ENCODE measurements at places on chromosomes 13 and 19. TPM values are rescaled to one million over a fixed set of nuclear protein-coding genes. Genes with fewer than 3 reads are reported as not detected.

The METTL21C gene
- not detected for polyA plus RNA-seq

The SIGLEC6 gene
- not detected for polyA plus RNA-seq

The RASAL3 gene
- polyA plus RNA-seq: not detected

The S1PR5 gene
- polyA plus RNA-seq: not detected

The ZNF112 gene
- polyA plus RNA-seq: 15.0 TPM

The RPL21 gene
- 1,224 TPM for polyA plus RNA-seq

The TMEM238 gene
- polyA plus RNA-seq: not detected

The CEACAM8 gene
- not detected for polyA plus RNA-seq

The UNC13A gene
- polyA plus RNA-seq: 7.9 TPM

The LHB gene
- not detected for polyA plus RNA-seq

The PGPEP1 gene
- 10.9 TPM for polyA plus RNA-seq

The ADGRE3 gene
- not detected for polyA plus RNA-seq

The SOHLH2 gene
- polyA plus RNA-seq: 4.7 TPM

The DNAAF3 gene
- polyA plus RNA-seq: 0.38 TPM

The JSRP1 gene
- polyA plus RNA-seq: 1.4 TPM

The DHDH gene
- 1.4 TPM for polyA plus RNA-seq

The GFY gene
- polyA plus RNA-seq: not detected

The KLK2 gene
- polyA plus RNA-seq: not detected

The NCAN gene
- 59.5 TPM for polyA plus RNA-seq

The CRX gene
- not detected for polyA plus RNA-seq

The ETV2 gene
- not detected for polyA plus RNA-seq

The BEST2 gene
- not detected for polyA plus RNA-seq

The CGB8 gene
- not detected for polyA plus RNA-seq

The LRRC4B gene
- 98.9 TPM for polyA plus RNA-seq

The OR10H1 gene
- polyA plus RNA-seq: not detected

The NXNL1 gene
- not detected for polyA plus RNA-seq

The SIX5 gene
- not detected for polyA plus RNA-seq

The POSTN gene
- polyA plus RNA-seq: 1.8 TPM

The FCAR gene
- not detected for polyA plus RNA-seq

The BRCA2 gene
- 0.11 TPM for polyA plus RNA-seq

The ZNF576 gene
- 11.9 TPM for polyA plus RNA-seq

The CGB5 gene
- not detected for polyA plus RNA-seq

The RNF113B gene
- polyA plus RNA-seq: not detected

The CEACAM16 gene
- polyA plus RNA-seq: not detected

The TMEM145 gene
- 30.9 TPM for polyA plus RNA-seq

The MLLT1 gene
- 34.0 TPM for polyA plus RNA-seq

The CCDC169 gene
- 6.9 TPM for polyA plus RNA-seq

The SELENOV gene
- 1.3 TPM for polyA plus RNA-seq

The FXYD3 gene
- not detected for polyA plus RNA-seq

The KASH5 gene
- not detected for polyA plus RNA-seq

The CCNA1 gene
- 13.8 TPM for polyA plus RNA-seq

The ZNF813 gene
- 2.6 TPM for polyA plus RNA-seq

The KRTDAP gene
- not detected for polyA plus RNA-seq

The RASA3 gene
- 8.5 TPM for polyA plus RNA-seq

The RAB20 gene
- not detected for polyA plus RNA-seq

The TLE6 gene
- 4.0 TPM for polyA plus RNA-seq

The ZNF723 gene
- not detected for polyA plus RNA-seq

The PCP2 gene
- polyA plus RNA-seq: not detected

The CGB1 gene
- not detected for polyA plus RNA-seq

The ZNF284 gene
- 3.5 TPM for polyA plus RNA-seq
